ENCODE measurements at places on chromosomes 3 and 15.

GRCh38 chr15:33971811-33972210 is 3.5 kb downstream of the CHRM5 start:
- no peak for DNase-seq

- DNase-seq = no peak
Observed at GRCh38 chr3:37779289-37780152, 82.2 kb upstream of the CTDSPL start.

GRCh38 chr15:80531796-80532195 is 127.6 kb downstream of the ARNT2 start:
- DNase-seq = no peak

DNA sequence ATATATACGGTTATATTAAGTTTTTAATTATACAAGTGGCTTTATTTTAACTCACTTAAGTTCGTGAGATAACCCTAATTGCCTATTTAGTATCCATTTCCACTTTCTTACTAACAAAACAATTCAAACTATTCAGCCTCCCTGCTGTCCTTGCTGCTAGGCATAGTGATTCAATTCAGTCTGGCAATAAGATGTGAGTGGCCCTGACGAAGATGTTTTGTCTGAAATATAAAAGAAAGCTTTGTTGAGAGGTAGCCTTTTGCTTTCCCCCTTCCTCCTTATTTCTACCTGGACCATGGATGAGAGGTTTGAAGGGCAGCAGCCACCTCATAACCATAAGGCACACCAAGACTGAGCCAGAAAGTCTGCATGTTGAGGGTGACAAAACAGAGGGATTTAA is 89.3 kb upstream of the TRIM42 start:
- no peak for DNase-seq

- DNase-seq = no peak
Observed at GRCh38 chr3:158768881-158769543, 32.8 kb upstream of the MFSD1 start.

GRCh38 chr3:122770521-122771202 is 23.0 kb downstream of the HSPBAP1 start:
- DNase-seq = no peak

DNA sequence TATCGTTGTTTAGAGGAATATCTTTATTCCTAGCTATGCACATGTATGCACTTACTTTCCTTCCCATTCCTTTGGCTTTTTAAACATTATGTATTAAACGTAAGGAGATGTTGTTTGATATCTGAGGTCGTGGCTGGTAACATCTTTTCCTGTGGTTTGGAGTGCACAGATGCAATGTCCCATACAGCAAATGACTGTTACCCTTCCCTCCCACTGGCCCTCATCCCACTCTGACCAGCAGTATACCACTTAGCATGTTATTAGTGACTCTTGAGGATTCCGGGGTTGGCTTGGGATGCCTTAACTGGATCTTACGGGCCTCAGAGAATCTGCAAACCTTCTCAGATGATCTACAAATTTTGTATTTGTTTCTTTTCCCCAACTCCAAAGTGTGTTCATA is 34.5 kb downstream of the TGFBR2 start:
- DNase-seq = no peak

GRCh38 chr3:146473726-146474125 is 4.4 kb upstream of the PLSCR2 start:
- DNase-seq = no peak

GRCh38 chr15:25946241-25946805 is 83.2 kb upstream of the ATP10A start:
- no peak for DNase-seq

DNA sequence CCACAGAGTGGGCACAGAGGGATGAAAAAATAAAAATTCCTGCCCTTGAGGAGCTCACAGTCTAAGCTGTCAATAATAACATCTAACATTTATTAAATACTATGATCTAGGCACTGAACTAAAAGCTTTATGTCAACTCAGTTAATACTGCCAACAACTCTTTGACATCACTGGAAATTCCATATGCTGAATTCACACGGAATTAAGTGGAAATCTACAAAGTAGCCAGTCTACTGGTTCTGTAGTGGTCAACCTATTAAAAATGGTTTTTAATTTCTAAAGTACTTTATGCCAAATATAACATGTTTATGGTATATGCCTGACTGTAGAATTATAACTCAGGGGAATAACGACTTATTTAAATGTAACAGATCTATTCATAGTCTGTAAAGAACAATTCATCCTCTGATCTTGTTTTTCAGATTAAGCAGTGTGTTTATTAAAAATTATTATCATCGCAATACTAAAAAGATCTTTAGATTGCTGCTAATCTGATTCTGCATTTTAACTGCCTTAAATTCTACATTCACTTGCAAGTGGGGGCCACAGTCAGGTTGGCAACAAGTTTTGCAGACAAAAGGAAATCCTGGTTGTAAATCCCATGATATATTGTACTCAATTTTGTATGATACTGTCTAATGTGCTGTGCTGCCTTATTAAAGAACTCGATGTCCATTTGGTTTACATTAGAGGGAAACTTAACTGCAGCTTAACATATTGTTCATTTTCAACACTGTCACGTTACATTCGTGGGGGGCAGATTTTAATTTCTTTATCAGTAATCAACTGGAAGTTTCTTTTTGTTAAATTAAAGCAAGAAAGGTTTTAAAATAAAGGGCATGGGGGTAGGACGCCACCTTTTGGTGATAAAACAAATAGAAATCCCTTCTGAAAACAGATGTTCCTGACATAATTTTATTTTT is 2.6 kb upstream of the FOXP1 start:
- DNase-seq = no peak

DNA sequence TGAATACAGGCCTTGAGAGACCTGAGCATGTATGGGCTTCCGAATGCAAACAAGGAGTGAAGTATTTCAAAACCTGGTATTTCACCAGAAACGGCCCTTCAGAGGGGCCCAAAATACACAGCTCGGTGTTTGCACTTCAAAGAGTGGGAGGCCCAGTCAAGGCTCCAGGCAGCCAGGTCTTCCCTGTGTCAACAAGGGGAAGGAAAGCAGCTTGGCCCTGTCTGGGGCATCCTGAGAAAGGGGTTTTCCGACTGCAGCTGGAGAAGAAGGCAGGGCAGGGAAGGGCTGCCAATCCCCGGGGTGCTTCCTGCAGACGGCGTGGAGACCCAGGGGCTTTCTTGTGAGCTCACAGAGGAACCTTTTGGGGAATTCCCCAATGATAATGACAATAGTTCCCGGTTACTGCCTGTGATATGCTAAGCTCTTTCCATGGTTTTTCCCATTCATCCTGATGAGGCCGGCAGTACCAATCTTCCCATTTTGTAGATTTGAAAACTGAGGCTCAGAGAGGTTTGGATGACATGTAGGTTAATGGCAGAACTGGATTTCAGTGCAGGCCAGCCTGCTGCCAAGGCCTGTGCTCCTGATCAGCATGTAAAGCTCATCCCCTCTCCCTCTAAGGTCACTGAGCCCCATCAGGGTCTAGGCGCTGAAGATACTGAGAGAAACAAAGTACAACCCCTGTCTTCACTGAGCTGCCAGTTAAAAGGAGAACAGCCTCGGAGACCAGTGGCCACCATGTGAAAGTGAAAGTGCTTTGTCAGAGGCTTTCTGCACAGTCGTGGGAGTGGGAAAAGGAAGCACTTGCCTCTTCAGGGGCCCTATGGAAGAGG is 43.0 kb upstream of the TLE3 start:
- no peak for DNase-seq
